ENCODE measurements at places on chromosomes 2 and 18.

- no peak for DNase-seq
These were observed 35.2 kb downstream of the ST3GAL5 start for GRCh38 chr2:85853499-85854165.

- DNase-seq: no peak
These were observed 239.9 kb upstream of the ID2 start for GRCh38 chr2:8441986-8442385.

DNA sequence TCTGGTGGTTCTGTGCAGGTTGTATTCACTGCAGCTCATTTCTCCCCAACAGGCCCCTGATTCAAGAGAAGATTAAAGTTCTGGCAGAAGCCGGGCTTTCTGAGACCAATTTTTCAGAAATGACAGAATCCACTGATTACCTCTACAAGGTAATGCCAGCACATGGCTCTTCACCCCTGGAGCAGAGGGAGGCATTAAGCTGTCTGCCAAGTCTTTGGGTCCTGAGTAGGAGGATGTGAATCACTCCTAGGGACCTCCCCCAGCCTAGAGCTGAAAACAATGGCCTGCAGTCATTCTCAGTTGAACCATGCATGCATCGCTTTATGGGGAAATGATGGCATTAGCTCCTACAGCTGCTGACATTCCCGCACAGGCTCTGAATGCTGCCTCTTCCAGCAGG is 20.5 kb upstream of the RPL37A start:
- no peak for DNase-seq

DNA sequence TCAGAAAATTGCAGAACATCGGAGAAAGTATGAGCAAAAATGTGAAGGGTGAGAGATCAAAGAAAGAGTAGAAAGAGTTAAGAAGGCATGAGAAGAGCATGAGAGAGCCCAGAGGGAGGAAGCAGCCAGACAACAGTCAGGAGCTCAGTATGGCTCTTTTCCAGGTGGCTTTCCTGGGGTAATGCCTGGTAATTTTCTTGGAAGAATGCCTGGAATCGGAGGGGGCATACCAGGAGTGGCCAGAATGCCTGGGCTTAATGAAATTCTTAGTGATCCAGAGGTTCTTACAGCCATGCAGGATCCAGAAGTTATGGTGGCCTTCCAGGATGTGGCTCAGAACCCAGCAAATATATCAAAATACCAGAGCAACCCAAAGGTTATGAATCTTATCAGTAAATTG is 271.8 kb upstream of the TFPI start:
- no peak for DNase-seq

- no peak for DNase-seq
These were observed 45.2 kb downstream of the PCBP1 start for GRCh38 chr2:70132244-70133126.

DNA sequence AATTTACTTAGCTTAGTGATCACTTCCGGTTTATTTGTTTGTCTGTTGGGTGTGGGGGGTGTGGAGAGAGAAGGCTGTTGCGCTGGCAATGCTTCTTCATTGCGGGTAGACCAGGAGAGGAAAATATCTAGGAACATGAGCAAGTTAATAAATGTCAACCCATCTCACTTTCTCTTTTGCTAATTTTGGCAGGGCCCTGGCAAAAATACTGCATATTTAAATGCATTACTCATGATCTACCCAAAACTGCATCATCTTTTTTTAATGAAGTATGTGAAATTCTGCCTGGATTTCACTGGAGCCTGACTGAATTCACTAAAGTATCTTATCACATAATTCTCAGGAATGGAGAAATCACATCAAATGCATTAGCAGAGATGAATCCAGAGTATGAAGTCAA is 1131.0 kb upstream of the NXPH2 start:
- no peak for DNase-seq

GRCh38 chr2:54103454-54104314 is 11.7 kb upstream of the ACYP2 start:
- DNase-seq: no peak

DNA sequence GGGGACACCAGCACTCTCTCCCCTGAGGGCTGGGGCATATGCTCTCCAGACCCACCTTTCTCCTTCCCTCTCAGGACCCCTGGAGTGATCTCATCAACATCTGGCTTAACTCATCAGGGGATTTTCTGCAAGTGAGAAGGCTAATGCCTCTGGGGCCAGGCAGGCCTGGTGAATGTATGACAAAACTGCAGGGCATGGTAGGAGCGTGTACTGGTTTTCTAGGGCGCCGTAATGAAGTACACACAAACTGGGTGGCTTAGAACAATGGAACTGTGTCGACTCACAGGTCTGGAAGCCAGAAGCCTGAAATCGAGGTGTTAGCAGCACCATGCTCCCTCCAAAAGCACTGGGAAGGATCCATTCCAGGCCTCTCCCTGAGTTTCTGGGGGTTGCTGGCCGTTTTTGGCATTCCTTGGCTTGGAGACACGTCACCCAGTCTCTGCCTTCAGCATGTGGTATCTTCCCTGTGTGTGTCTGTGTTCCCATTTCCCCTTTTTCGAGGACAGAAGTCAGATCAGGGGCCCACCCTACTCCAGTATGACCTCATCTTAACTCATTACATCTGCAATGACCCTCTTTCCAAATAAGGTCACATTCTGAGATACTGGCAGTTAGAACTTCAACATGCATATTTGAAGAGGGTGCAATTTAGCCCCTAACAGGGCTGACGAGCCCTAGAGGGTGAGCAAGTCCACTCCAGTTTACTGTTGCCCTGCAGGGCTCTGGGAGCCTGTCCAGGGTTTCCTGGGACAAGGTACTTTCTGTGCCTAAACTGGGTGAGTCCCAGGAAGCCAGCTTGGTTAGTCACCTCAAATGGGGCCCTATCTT is 45.5 kb upstream of the CAB39 start:
- DNase-seq: peak; percentile 11

GRCh38 chr18:49886891-49887764 is 73.8 kb upstream of the ACAA2 start:
- DNase-seq: no peak

GRCh38 chr2:181742922-181743722 is 62.8 kb upstream of the NEUROD1 start:
- no peak for DNase-seq

- no peak for DNase-seq
These were observed 100.4 kb downstream of the SNTG2 start for GRCh38 chr2:1051075-1051474.

GRCh38 chr2:172437419-172438341 is 10.3 kb downstream of the ITGA6 start:
- DNase-seq: no peak

DNA sequence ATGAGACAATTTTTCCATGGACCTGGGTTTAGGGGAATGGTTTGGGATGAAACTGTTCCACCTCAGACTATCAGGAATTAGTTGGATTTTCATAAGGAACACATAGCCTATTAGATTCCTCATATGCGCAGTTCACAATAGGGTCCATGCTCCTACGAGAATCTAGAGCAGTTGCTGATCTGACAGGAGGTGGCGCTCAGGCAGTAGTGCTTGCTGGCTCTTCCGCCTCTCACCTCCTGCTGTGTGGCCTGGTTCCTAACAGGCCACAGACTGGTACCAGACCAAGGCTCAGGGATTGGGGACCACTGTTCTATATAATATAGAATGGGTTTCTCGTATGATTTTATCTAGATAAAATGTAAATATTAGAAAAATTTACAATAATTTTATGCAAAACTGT is 338.7 kb downstream of the CPS1 start:
- no peak for DNase-seq

- no peak for DNase-seq
These were observed 18.3 kb upstream of the CXCR4 start for GRCh38 chr2:136135921-136136906.

DNA sequence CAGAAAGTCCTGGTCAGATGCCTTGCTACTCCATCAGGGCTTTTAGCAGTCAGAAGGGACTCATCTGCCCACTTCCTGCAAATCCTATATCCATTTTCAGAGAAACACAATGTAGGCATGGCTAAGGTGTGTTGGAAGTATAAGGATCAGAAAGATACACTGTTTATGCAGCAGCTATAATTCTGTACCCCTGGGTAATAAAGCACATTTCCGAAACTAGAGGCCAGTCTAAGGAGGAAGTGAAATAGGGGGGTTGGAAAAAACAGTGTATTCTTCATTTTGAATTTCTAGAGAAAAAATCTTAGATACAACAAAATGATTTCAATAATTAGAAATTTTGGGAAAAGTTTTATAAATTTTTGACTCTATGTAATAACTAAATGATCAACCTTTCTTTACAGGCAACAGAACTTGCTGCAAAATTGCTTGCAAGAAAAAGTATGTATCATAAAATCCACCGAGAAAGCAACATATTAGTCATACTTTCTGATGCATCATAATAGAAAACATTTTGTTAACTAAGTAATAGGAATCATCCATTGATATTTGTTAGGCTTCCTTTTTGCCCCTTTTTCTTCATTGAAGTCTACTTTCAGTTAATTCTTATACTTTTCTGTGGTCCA is 47.4 kb downstream of the FSIP2 start:
- no peak for DNase-seq

- no peak for DNase-seq
These were observed 11.4 kb downstream of the AGAP1 start for GRCh38 chr2:235505181-235505741.

- DNase-seq: no peak
These were observed 54.1 kb downstream of the CPO start for GRCh38 chr2:206993396-206993911.

DNA sequence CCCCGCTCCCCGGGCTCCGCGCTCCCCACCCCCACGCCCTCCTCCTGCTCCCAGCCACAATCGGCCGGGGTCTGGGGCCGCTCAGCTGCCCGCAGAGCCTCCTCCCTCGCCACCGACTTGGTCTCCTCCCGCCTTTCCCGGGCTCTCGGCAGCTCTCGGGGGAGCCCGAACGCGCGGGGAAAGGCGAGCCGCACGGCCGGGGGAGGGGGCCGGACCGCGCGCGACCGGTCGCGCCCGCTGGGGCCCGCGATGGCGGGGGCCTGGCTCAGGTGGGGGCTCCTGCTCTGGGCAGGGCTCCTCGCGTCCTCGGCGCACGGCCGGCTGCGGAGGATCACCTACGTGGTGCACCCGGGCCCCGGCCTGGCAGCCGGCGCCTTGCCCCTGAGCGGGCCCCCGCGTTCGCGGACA is 327 bp downstream of the LTBP1 start:
- no peak for DNase-seq

DNA sequence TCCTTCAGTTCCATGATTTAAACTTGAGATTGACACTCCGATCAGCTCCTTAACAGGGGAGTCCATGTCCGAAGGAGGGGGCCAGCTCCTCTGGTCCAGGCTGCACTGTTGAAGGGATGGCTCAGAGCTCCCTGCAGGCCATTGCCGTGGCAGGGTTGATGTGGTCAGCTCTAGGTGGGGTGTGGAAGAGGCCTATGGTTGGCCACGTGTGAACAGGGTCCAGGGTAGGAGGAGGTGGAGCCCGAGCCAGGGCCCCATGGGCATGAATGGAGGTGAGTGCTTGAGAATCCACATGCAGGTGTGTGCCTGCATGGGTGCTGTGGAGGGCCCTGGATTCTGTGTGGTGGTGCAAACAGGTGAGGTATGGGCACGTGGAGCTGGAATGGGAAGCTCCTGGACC is 1.1 kb downstream of the SPEG start:
- DNase-seq: no peak

GRCh38 chr18:1914489-1914888 is 656.8 kb downstream of the METTL4 start:
- no peak for DNase-seq

DNA sequence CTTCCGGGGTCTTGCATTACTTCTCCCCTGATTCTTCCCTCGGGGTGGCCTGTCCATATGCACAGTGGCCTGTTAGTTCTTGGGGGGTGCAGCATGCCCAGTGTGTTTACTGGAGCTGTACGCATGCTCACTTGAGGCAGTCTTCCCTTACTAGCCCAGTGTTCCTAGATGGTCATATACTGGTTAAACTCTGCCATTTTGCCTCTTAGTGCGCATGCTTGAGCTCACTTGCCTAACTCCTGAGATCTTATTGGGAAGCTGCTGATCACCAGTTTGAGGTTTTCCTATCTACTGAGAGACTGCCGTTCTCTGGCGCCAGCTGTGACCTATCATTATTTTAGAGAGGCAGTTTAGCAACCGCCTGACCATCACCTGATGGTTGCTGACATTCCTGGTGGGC is 571.2 kb downstream of the ADCYAP1 start:
- DNase-seq: no peak

- DNase-seq: no peak
These were observed 79.6 kb downstream of the LBH start for GRCh38 chr2:30310955-30311354.

GRCh38 chr2:143786026-143786765 is 657.0 kb downstream of the ARHGAP15 start:
- no peak for DNase-seq

- DNase-seq: no peak
These were observed 557.1 kb upstream of the MEX3C start for GRCh38 chr18:51754566-51754965.

- DNase-seq: no peak
These were observed 862 bp downstream of the C18orf54 start for GRCh38 chr18:54358495-54359040.

DNA sequence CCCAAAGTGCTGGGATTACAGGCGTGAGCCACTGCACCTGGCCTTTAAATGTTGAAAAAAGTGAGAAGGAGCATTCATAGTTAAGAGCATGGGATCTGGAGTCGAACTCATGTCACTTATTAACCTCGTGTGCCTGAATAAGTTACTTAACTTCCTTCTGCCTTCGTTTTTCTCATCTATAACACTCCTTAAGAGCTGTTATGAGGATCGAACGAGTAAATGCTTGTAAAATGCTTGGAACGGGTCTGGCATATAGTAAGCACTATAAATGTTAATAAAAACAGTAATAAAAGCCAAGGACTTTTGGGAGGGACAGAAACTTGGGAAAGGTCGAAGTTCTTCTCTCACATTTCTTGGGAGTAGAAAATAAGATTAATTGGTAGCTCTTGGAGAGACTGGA is 40.8 kb downstream of the RAB10 start:
- DNase-seq: no peak

DNA sequence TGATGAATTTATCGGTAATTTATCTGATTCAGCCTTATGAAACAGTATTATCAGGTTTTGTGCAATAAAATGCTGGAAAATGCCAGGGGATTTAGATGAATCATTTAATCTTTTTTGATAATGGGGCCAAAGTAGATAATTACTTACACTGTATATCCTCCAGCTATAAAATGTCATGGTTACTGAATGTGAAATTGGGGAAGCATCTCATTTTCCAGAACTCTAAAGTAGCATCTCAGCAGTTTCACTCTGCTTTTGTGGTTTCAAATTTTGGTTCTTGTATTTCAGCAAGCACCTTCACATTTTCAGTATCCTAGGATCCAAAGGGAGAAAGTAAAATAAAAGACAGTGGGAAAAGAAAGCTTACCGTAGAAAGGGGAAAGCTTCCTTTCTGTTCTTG is 12.8 kb downstream of the ANKRD62 start:
- no peak for DNase-seq

- no peak for DNase-seq
These were observed 9.3 kb downstream of the CD8A start for GRCh38 chr2:86781363-86781762.

GRCh38 chr2:227482638-227483340 is 10.8 kb downstream of the AGFG1 start:
- DNase-seq: no peak

DNA sequence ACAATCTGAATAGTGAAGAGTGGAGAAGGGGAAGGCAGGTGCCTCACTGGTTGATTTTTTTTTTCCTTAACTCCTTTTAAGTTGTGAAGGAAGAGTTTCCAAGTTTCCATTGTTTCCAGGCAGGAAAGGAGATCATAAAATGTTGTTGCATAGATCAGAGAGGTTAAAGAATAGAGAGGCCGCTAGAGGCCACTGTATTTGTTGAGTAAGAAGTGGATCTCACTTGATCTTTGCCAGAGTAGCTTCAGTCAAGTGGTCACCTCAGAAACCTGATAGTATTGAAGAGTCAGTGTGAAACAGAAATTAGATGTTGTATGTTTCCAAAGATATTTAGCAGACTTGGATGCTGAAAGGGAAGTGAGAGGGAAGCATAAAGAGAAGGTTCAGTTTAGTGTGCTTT is 17.6 kb downstream of the CTNNA2 start:
- DNase-seq: no peak
